Psoas muscle (tissue), 8 donors: ENCODE measurements at places on chromosomes 7 and 10. TPM values are rescaled to one million over a fixed set of nuclear protein-coding genes. Genes with fewer than 3 reads are reported as not detected.

Gene NPY4R2
- not detected for total RNA-seq

Gene LRIT1
- not detected for total RNA-seq

- no peak for DNase-seq
Measured at GRCh38 chr7:107610323-107610722, 30.3 kb downstream of the BCAP29 start.

DNA sequence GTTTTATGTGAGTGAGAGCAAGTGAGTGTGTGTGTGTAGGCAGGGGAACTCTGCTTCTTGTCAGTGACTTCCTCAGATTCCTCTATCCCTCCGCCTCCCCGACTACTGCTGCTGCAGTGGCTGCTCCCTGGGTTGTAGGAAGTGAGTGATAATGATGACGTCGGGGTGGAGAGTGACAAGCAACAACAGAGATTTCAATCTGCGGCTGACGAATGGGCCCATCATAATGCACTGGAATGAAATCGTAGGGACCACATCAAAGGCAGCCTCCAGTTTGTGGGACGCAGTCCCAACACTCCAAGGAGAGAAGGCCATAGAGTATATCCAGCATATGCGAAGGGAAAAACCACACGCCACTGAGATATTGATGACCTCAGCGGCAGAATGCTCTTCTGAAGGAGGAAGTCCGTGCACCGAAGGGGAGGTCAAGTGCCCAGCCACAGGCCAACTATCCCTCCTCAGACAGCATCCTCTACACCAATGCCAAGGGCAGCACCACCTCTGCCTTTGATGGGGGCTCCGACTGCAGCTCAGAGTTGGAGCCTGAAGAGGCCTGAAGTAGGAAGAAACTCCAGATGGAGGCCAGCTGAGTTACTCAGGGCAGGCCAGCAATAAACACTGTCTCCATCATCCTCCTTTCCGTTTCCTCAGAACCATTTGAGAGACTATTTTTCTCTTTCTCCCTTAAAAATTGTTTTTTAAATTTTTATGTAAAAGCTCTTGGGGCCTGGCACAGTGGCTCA, 11.3 kb upstream of the STMP1 start:
- DNase-seq: no peak

DNA sequence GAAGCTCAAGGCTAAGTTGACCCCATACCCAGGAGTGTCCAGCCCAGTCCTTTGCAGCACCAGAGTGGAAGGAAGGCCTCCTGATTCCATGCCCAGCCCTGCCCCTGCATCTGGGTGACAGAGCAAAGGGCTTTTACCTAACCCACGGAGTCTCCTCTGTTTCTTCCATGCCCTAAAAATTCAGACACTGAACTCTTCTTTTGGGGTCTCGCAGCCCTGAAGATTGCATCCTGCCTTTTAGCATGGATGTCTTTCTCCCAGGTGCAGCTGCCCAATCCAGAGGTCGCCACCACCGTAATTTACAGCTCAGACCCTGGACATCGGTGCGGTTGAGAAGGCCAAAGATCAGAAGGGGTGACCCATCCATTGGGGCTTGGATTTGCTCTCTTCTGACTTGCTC, 50.8 kb downstream of the CXCL12 start:
- DNase-seq: no peak
